ENCODE measurements at places on chromosomes 5 and 9. TPM values are rescaled to one million over a fixed set of nuclear protein-coding genes. Genes with fewer than 3 reads are reported as not detected.

ZNF782 gene
- 3.0 TPM for total RNA-seq

GRCh38 chr9:81035601-81036000, 653.7 kb downstream of the TLE1 start:
- no peak overlapping the region for H3K4me3 ChIP-seq
- no peaks in the 10 kb centered on the region for H3K36me3 ChIP-seq

BTNL3 gene
- 0.09 TPM for total RNA-seq

DNA sequence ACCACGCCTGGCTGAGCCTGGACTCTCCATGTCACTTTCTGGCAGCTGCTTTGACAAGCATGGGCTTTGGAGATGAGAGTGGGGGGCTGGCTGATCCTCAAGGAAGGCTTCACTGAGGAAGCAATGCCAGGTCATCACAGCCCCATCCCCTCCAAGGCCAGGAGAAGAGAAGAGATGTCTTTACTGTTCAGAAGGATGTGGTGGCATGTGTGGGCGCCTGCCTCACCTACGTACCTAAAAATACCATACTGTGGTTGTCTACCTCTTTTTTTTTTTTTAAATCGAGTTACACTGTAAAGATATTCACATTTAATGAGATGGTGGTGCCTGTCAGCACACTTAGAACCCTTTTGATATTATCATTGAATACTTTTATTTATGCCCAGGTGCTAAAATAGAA, 26.4 kb upstream of the CTNNA1 start:
- no peaks in the 10 kb centered on the region for H3K27me3 ChIP-seq
- no peak overlapping the region for H3K27ac ChIP-seq
- no peaks in the 10 kb centered on the region for H3K4me1 ChIP-seq
- DNase-seq = no peak
- H3K36me3 ChIP-seq = no peaks in the 10 kb centered on the region

GRCh38 chr5:88691945-88692868, 190.8 kb downstream of the MEF2C start:
- no peaks in the 10 kb centered on the region for H3K36me3 ChIP-seq
- no peak overlapping the region for H3K27ac ChIP-seq

GRCh38 chr9:93595461-93595860, 19.1 kb downstream of the PHF2 start:
- H3K4me1 ChIP-seq = peaks cover 14% of the 10 kb centered on the region
- DNase-seq = no peak
- no peak overlapping the region for H3K4me3 ChIP-seq
- H3K36me3 ChIP-seq = no peaks in the 10 kb centered on the region
- no peak overlapping the region for H3K27ac ChIP-seq
- H3K27me3 ChIP-seq = no peaks in the 10 kb centered on the region

GRIA1 gene
- not detected for total RNA-seq

DNA sequence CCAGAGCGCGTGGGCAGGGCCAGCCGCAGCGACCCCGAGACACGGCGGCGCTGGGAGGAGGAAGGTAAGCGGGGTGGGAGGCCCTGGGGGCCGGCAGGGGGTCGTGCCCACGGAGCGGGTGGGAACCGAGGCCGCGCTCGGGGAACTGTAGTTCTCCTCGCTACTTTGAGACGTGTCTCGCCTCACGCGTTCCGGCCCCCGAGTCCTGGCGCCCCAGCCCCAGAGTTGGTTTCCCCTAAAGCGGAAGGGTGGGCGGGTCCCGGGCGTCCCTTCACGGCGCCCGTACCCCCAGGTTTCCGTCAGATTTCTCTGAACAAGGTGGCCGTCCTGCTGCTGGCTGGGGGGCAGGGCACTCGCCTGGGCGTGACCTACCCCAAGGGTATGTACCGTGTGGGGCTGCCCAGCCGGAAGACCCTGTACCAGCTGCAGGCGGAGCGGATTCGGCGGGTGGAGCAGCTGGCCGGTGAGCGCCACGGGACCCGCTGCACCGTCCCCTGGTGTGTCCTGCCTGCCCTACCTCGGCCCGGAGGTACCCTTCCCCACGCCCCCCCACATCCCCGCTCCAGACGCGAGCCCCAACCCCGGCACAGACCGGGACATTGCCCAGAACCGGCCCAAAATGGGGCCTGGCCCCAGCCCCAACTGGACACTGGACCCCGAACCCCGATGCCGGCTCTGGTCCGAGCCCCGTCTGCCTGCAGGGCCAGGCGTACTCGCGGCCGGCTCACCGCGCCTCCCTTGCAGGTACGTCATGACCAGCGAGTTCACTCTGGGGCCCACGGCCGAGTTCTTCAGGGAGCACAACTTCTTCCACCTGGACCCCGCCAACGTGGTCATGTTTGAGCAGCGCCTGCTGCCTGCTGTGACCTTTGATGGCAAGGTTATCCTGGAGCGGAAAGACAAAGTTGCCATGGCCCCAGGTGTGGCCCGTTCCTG, 709 bp downstream of the UAP1L1 start:
- peaks cover 8% of the 10 kb centered on the region for H3K4me1 ChIP-seq
- peak; percentile 31 for DNase-seq
- H3K36me3 ChIP-seq = no peaks in the 10 kb centered on the region

DNA sequence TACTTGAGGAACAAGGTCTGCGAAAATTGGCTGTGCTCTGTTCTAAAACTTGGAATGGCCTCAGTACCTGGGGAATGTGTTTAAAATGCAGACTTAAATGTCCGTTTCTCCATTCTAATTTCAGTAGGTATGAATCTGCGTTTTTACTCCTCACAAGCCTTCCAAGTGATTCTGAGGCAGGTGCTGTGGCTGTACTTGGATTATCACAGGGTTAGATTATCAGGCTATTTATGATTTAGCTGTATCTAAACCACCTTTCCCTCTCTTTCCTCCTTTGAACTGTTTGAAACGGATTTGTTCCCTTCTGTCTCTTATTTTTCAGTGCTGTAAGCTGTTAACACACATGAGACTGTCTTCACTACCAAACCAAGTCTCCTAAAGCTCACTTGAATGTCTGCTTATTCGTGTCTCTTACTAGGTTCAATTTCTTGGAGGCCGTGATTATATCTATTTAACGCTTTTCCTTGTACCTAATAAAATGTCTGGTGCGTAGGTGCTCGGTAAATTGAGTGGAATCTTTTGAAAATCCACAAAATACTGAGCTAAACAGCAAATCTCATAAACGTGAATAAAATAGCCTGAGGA, 714 bp upstream of the CETN3 start:
- H3K36me3 ChIP-seq = no peaks in the 10 kb centered on the region
- H3K4me3 ChIP-seq = peak overlapping the region; percentile 89
- H3K4me1 ChIP-seq = peaks cover 3% of the 10 kb centered on the region

GRCh38 chr5:32027093-32027716, 146.9 kb downstream of the GOLPH3 start:
- H3K4me3 ChIP-seq = no peak overlapping the region
- no peak overlapping the region for H3K27ac ChIP-seq
- no peak for DNase-seq
- no peaks in the 10 kb centered on the region for H3K36me3 ChIP-seq
- no peaks in the 10 kb centered on the region for H3K27me3 ChIP-seq

DNA sequence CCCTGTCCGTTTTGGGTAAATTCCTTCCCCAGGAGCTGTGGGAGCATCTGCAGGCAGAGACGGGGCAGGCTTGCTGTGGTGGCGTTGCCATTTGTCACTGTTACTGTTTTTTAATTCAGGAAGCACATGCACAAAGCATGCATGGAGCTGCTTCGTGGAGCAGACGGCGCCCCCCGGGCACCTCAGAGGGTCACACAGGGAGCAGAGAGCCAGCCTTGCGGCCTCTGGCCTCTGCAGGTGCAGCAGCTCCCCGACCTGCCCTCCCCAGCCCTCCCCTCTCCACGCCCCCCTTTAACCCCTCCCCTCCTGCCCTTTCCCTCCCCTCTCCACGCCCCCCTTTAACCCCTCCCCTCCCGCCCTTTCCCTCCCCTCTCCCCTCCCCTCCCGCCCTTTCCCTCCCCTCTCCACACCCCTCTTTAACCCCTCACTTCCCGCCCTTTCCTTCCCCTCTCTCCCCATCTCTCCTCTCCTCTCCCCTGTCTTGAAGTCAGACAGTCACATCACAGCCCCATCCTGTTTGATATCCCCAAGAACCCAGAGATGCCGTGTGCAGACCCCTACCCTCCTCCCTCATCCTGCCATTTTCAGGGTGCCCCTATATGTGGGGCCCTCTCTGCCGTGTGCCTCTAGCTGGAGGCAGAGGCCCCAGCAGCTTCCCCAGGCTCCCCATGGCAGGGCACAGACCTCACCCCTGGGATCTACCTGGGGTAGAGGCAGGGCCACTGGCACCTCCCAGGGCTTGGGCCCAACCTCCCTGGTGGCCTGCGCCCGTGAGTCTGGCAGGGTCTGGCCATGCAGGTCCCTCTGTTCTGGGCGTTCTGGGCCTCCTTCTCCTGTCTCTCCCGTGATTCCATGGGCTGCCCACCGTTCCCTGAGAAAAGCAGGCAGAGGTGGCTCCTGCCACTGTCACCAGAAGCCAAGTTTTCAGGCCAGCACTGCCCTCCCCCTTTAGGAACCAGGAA, 29.6 kb upstream of the UBAC1 start:
- no peak for DNase-seq
- no peak overlapping the region for H3K4me3 ChIP-seq
- H3K36me3 ChIP-seq = no peaks in the 10 kb centered on the region
- peaks cover 10% of the 10 kb centered on the region for H3K4me1 ChIP-seq
- H3K27ac ChIP-seq = no peak overlapping the region
